ENCODE measurements at places on chromosomes 12 and 14.

DNA sequence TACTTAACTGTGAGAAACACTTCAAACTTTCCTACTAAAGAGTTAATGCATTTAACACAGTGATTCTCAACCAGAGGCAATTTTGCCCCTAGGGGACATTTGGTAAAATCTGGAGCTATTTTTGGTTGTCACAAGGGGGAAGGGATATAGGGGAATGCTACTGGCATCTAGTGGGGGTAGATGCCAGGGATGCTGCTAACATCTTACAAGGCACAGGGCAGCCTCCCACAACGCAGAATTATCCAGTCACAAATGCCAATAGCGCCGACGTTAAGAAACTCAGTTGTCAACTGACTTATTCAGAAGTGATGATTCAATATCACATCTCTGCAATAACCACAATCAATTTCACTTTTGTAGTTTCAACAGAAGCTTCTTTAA, 2.0 kb downstream of the EEA1 start:
- peak; percentile 59 for DNase-seq

DNA sequence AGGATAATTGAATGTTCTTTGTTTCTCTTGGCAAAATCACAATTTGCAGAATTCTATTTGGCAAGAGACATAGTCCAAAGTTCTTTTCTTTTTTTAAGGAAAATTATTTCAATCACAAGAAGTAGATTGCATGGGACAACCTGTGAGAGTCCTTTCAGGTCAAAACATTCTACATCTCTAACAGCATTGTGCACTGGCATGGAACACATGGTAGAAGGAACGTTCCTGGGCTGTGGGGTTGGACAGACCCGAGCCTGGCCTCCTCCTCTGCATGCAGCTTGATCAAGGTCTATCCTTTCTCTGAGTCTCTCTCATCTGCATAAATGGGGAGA, 88.6 kb upstream of the CPSF6 start:
- no peak for DNase-seq

DNA sequence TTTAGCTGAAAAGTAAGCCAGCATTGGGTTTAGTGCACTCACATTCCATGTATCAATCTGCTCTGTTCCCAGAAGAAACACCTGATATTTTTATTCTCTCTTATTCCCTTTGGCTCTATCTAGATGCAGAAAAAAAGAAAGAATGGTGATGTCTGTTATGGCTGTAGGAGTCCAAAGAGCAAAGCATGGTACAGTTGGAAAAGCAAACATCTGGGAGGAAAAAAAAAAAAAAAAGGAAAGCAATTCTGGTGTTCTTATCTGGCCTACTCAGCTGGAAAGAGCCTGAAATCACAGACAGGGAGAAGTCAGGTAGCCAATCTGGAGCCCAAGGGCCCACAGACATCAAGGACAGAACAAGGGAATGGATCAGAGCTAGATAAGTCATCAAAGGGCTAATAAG, 293.9 kb downstream of the DUSP6 start:
- no peak for DNase-seq

DNA sequence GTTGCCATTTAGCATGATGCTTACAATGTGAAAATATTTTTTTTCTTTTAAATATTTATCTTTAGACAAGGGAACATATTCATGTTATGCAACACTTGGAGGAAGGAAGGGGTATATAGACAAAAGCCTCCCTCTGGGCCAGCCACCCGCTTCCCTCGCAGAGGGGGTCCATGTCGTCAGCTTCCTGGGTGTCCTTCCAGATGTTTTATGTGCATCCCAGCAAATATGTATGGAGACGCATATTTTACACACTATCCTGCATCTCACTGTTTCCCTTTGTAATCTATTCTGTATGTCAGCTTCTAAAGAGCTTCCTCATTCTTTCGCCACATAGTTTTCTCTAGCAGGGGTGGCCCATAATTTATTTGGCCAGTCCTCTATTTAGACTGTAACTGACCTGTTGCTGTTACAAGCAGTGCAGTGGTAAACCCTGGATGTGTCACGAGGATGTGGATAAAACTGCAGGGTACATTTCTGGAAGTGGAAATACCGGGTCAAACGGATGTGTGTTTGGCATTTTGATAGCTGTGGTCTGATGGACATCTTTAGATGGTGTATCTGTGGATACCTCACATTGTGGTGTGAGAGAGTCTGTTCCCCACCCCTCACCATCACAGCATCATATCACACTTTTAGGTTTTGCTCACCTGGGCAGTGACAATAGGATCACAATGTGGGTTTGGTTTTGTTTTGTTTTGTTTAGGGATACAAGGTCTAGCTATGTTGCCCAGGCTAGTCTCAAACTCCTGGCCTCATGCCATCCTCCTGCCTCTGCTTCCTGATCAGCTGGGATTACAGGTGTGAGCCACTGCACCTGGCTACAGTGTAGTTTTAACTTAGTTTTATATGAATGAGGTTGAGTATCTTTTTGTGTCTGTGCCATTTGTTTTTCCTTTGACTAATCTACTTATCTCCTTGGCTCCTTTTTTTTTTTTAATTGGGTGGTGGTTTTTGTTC, 31.6 kb downstream of the FAM222A start:
- no peak for DNase-seq

GRCh38 chr12:2265461-2266167, 212.8 kb downstream of the CACNA1C start:
- no peak for DNase-seq

DNA sequence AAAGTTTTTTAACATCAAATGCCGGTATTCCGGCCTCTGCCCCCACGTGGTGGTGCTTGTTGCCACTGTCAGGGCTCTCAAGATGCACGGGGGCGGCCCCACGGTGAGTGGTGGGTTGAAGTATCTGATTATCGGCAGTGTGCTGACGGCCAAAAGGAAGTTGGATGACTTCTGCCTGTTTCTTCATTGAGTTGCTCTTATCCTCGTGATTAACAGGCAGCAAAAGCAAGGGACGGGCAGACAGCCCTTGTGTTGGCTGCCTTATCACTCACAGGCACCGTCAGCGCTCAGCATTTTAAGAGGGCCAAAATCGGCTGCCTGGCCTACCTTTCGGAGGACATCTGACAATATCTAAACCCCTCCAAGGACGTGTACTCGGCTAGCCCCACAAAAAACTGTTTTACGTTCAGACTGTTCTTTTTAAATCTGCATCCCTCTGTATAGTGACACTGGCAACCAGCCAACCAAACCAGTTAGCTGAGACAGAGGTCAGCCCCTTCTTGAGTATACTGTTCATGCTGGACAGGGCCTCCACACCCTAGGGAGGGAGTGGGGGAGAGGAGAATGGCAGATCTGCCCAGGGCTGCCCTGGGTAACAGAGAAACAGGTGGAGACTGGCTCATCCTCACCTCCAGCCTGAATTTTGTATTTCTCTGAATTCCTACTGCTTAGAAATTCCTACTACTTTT, 22.9 kb upstream of the AKAP5 start:
- no peak for DNase-seq

DNA sequence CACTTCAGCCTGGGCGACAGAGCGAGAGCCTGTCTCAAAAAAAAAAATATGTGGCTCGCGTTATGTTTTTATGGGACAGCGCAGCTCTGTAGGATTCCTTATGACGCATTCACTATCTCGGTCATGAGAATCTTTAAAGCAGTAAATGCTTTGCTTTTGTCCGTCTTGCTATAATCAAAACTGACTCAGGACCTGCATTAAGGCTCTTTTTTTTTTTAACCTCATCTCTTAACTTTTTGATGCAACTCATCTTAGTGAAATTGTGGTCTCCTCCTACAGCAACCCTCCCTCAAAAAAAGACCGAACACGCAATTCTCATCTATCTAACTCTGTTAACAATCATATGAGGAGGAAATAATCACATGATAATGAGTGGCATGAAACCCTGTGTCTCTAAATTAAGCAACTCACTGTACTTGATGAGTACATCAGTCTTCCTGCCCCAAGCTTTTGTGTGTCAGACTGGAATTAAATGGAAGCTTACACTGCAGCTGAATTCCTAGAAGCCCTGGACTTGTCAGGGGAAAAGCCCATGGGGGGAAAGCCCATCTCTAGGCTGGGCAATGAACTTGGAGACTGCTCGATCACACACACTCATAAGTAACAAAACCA, 4.3 kb downstream of the P2RX4 start:
- no peak for DNase-seq

- no peak for DNase-seq
These were observed 94.0 kb downstream of the ESR2 start for GRCh38 chr14:64200170-64200569.

- no peak for DNase-seq
These were observed 32.3 kb downstream of the ACADS start for GRCh38 chr12:120757949-120758348.

DNA sequence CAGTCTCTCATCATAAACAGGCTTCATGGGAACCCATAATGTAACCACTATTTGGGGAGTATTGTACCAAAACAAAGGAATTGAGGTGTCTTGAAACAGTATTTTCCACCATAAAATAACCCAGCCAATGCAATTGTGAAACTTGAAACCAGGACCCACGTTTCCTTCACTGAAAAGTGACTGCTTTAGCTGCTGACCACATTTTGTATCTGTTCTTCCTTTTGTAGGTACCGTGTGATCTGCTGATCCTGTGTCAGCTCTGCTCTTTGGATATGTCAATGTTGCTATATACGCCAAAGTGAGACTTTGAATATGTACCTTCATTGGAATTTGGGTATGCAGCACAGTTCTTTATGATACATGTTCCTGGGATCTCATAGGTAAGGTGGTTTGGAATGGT, 95.1 kb upstream of the CNTN1 start:
- DNase-seq, result no peak

- no peak for DNase-seq
These were observed 12.1 kb downstream of the BHLHE41 start for GRCh38 chr12:26112703-26113147.

DNA sequence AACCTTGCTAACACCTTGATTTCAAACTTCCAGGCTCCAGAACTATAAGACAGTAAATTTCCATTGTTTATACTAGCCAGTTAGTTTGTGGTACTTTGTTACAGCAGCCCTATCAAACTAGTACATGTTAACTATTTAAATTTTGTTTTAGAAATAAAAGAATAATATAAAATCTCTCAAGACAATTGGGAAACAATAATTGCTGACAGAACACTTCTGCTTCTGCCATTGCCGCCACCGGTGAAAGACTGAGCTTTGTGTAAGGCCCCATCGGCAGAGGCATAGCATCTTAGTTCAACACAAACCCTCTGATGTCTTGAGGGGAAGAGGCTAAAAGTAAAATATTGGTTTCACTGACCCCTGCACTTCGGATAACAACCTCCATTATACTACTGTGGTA, 1607.1 kb upstream of the SEL1L start:
- DNase-seq, result no peak

DNA sequence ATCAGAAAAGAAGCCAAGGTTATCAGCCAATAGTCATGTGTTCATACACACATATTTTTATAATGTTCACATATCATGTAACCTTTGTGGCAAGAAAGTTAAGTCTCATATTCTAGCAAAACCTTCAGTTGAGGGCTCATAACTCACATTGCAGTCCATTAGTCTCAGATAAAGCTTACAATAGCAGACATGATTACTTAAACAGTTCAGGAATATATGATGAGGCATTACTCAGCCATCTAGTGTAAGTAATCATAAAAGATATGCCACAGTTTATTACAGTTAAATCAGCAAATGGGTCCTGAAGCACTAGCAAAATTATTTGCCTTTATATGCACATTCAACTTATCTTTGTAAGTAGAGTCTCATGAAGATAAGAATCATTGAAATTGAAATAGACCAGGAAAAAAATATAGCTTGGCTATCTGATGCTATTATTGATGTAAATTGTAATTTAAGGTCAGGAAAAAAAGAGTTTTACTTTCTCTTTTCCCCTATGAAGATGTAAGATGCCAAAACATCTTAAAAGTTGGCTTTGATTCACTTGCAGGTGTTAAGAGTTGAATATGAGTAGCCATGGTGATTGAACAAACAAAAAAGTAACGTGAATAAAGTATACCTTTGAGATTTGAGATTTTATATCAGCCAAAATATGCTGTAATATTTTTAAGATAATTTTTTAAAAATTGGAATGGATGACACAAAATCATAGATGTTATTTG, 537.0 kb downstream of the SLC6A15 start:
- no peak for DNase-seq

- no peak for DNase-seq
These were observed 63.7 kb upstream of the RASSF8 start for GRCh38 chr12:25894759-25895158.

DNA sequence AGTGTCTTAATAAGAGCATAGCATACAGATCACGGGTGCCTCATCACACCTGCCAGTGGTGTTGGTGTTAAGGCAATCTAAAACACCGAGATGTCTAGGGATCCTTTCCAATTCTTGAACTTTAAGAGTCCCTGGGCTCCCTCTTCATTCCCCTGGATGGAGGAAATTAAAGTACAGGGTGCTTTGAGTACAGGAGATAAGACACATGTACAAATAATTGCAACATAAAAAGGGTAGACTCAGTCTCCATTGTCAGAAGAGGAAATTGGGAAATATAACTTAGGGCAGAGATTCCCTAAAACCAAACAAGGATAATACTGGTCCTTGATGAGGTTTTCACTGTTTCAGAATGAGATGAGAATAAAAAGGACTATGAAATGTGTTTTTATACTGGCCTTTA, 34.9 kb downstream of the SCFD1 start:
- DNase-seq, result no peak

- DNase-seq, result no peak
These were observed 1.1 kb downstream of the TOGARAM1 start for GRCh38 chr14:44963044-44963528.

GRCh38 chr14:23751616-23752015, 115.5 kb downstream of the DHRS2 start:
- DNase-seq, result no peak

- DNase-seq, result no peak
These were observed 121.3 kb downstream of the CRADD start for GRCh38 chr12:93798279-93799151.

DNA sequence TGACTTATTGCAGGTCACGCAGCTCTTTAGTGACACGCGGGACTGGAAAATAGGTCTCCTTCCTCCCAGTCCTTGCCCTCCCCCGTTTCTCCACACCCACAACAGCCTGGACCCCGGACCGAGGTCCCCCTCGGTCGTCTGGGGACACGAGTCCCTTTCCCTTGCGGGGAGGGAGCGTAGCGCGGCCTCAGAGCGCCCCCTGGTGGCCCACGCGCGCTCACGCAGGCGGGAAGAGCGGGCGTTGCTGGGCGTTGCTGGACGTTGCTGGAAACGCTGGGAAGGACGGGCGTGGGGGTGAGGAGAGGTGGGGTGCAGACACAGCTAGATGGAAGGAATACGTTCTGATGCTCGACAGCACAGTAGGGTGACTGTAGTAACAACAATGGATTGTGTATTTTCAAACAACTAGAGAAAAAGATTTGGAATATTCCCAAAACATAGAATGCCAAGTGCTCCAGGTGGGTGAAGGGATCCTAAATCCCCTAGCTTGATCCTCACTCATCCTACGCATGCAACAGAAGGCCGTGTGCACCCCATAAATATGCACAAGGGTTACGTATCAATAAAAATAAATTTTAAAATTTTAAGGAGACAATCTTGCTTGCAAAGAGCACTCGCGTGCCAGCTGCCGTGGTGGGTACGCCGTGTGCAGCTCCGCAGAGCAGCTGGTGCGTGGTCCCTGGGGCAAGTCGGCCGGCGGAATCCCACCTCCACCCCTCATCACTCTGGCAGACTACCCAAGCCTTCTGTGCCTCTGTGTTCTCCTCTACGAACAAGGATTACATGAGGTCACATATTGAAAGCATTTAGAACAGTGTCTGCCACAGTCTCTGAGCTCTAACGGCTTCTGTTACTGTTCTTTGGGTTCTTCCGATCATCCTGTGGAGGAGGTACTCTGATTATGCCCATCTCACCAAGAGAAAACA, 87.4 kb downstream of the B4GALNT3 start:
- DNase-seq, result peak; percentile 82

- DNase-seq, result no peak
These were observed 164.8 kb downstream of the DERA start for GRCh38 chr12:16075887-16076286.

Measured in stimulated activated naive CD8-positive, alpha-beta T cell treated with anti-CD3 and anti-CD28 coated beads, Interleukin-15, Interleukin-2, amounts not matched to agents 100 U/mL and 50 U/mL, for 24 hours (primary cell).